NCI-H2081 (cell line): ENCODE measurements at places on chromosomes 12 and 14.
A peak's percentile ranks its signal among the peaks of the same experiment; 100 is the strongest.

- peak; percentile 52 for DNase-seq
These were observed at the start of gene RAB15 for GRCh38 chr14:64971943-64972791. Gene RAB15 (minus strand): TSS chr14:64972336. CDS start chr14:64972076, 260 bp downstream.

GRCh38 chr12:66915306-66915904, 236.5 kb upstream of the GRIP1 start:
- DNase-seq, result no peak

- no peak for DNase-seq
These were observed 16.8 kb upstream of the CACNA2D4 start for GRCh38 chr12:1935242-1935641.

DNA sequence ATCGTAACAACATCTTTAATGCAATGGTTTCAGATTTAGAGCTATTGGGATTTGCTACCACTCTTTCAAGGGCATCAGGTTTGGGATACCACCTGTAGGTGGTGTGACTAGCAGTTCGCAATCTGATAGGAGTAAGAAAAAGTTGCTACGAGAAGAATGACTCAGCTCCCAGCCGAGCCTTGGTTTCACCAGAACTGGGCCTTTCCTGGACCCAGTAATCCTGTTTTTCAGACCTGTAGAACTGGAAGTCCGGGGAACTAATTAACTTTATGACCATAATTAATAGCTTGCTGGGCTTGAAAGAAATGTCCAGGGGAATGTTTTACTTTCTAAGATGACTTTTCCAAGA, 770 bp downstream of the ABHD4 start:
- no peak for DNase-seq

GRCh38 chr14:29895591-29896083, 32.0 kb downstream of the PRKD1 start:
- no peak for DNase-seq
